NCI-H2081 treated with DMSO at 0.1 percent for 48 hours (cell line): ENCODE measurements at places on chromosomes 1 and 21.

DNA sequence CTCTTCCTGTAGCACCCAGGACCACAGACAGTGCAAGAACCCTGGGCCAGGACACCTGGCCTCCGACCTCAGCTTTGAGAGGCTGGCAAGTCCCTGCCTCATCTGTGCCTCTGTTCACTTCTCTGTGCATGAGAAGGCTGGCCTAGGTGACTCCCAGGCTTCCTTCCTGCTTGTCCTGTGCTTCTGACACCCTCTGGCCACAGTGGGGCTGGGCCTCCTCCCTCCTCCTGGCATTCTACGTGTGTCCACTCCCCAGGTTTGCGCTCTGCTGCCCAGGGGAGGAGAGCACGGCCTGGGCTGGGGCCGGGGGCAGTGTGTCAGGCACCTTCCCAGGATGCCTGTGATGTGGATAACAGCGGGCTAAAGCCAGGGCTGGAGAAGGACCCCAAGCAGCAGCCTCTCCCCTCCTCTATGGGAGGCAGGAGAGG lies 30.3 kb upstream of the PKP1 start:
- no peak for DNase-seq

DNA sequence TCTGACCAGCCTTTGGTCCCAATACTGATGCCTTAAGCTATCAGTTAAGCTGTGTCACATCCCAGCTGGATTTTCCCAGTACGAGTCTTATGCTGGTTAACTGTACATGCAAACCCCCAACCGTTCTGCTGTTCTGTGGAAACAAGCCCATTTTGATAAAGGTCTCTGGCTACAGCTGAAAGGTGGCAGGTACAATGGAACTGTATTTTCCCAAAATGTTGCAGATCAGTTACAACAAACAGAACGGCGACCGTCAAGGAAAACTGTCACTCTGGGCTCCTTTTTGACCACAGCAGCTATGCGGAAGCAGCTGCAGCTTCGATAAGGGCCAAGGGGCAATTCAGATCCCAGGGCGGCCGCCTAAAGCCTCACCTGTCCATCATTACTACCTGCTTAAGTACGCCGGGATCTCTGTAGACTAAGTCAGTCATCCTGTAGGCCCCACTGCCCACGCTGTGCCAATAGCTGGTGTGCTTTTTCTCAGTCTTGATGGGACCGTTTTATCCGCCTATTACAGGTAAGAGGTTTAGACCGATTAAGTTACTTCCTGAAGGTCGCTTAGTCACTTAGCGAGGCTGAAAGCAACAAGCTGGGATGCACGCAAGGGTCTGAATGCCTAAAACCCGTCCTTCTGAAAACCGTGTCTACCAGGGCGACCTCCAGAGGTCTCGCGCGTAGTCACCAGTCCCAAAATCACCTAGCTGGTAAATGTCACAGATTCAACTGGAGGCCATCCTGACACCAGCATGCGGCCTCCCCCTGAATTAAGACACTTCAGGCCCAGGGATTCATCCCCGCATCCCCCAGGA lies 11.1 kb upstream of the RAB42 start:
- no peak for DNase-seq

DNA sequence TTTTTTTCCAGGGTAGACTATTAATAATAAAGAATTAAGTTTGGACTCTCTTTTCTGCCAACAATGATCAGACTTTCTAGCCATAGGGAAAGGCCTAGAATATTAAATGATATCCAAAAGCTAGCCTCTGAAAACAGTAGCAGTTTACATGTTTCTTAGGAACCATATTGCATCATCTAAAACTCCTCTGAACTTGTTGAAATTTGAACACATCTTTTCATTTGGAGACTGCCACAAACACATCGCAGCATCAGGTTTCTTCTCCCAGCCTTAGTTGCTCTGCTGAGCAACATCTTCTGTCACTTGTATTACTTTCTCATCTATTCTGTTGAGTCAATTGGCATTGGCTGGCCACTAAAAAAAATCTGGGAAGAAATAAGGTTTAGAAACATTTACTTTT lies 63.2 kb upstream of the GNG4 start:
- DNase-seq: no peak

DNA sequence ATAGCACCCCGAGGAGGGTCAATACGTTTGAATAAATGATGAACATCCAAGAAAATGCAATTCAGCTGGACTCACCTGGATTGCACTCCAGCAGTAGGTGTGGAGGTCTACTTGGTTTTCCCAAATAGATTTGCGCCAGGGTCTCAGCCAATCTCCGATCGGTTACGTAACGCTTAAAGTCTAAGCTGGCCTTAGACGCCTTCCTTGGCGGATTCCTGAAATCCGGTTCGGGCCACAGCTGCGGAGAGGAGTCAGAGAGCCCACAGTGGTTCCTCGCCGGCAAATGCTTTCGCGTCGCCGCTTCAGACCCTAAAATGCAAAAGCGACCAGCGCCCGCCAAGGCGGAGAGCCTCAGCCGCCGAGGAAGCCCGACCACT lies 322 bp downstream of the TFB2M start:
- DNase-seq: no peak

DNA sequence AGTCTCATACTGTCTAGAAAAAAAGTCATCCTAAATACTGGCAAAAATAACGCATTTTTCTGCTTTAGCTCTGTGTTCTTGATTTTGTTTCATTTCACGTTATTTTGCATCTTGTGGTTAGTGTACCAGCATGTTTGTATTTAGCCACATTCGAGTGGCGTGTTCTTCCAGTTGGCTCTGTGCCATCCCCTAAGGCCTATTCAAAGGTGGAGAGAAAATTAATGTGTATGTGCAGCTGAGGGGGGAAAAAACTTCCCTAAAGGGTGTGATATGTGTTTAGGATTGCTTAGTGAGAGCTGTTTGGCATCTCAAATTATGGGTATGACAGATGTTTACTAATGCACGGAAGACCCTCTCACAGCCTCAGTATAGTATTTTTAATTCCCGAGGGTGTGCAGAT lies 12.1 kb downstream of the DNAJC16 start:
- DNase-seq: no peak

- no peak for DNase-seq
Observed at GRCh38 chr1:67827688-67828087, 5.6 kb downstream of the GNG12 start.

DNA sequence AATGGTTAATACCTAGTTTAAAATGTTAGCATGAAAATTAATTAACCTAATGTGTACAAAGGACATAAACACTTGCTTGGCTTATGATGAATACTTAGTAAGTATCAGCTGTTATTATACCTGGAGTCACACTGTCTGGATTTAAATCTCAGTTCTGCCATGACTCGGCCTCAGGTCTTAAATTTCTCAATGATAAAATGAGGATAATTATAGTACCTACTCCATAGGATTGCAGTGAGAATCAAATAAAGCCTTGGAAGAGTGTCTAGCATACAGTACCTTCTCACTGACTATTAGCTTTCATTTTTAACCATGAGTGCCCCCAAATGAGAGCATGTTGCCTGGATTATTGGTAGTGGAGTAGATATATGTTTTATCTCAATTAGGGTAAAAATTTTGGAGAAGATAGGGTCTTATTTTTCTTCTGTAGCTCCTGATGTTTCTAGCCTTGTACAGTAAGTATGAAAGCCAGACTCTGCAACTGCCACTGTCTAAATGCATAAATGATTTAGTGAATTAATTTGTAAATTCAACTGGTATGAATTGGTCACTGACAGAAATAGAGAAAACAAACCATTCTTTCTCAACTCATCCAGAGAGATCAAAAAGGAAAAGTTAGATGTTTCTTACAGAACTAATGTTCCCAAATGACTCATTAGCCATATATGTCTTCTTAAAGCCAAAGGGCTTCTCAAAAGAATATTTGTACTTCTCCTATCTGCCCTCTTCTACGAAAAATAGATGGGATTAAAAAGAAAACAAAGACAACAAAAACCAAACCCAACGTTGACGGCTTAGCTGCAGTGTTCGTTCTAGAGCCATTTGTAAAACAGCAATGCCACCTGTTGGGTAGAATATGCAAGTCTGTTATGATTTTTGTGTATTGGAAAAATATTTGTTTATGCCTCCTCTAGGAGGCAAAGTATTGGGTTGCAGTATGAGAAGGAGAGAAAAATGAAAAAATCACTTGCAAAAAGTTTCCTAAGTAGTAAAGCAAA lies 53.8 kb upstream of the MROH9 start:
- no peak for DNase-seq

GRCh38 chr1:2044510-2045319 lies 5.5 kb upstream of the PRKCZ start:
- no peak for DNase-seq

GRCh38 chr1:244445320-244446181 lies 6.2 kb downstream of the ADSS2 start:
- no peak for DNase-seq

- no peak for DNase-seq
Observed at GRCh38 chr1:153431427-153431826, 15.1 kb downstream of the S100A7A start.

- DNase-seq: no peak
Observed at GRCh38 chr1:14877224-14877623, 276.3 kb upstream of the TMEM51 start.

DNA sequence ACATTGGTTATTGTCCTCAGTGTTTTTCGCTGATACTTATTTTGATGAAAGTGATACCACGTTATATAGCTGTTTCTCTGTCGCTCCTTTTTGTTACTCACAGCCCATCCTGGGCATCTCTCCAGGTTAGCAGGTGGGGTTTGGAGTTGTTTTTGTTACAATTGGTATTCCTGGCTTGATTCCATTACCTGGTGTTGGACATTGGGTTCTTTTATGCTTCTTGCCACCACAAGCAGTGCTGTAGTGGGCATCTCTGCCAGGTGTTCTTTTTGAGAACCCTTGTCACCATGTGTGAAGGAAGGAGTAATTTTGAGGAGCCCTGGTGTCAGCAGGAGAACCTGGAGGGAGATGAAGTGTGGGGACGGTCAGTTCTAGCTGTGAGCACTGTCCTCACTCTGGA lies 47.5 kb upstream of the PWP2 start:
- DNase-seq: no peak

DNA sequence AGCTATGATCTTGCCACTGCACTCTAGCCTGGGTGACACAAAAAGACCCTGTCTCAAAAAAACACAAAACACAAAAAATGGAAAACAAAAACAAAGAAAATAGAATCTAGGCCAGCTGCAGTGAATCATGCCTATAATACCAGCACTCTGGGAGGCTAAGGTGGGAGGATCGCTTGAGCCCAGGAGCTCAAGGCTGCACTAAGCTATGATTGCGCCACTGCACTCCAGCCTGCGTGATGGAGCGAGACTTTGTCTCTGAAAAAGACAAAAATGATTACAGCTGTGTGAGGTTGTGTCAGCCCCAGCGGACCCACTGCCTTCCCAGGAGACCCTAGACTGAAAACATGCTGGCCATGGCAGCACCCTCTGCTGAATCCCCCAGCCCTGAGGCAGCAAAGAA lies 80.2 kb upstream of the ZBTB40 start:
- no peak for DNase-seq

DNA sequence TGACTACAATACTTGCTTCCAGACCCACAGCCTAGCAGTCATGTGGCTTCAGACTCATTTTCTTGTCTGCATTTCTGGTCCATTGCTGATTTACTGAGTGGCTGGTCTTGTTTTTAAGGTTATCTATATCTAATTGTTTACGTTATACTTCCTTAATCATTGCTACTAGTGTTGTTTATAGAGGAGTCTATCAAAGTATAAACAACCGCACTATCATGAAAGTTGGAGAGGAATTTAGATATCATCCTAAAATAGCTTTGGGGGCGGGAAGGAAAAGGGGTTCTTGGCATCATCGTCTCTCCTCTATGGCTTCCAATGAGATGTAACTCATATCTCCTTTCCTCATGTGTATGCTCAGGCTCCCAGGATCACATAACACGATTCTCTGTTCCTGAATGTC lies 372.1 kb upstream of the PBX1 start:
- no peak for DNase-seq

- no peak for DNase-seq
Observed at GRCh38 chr21:42364304-42364865, 1.9 kb downstream of the TFF1 start.

DNA sequence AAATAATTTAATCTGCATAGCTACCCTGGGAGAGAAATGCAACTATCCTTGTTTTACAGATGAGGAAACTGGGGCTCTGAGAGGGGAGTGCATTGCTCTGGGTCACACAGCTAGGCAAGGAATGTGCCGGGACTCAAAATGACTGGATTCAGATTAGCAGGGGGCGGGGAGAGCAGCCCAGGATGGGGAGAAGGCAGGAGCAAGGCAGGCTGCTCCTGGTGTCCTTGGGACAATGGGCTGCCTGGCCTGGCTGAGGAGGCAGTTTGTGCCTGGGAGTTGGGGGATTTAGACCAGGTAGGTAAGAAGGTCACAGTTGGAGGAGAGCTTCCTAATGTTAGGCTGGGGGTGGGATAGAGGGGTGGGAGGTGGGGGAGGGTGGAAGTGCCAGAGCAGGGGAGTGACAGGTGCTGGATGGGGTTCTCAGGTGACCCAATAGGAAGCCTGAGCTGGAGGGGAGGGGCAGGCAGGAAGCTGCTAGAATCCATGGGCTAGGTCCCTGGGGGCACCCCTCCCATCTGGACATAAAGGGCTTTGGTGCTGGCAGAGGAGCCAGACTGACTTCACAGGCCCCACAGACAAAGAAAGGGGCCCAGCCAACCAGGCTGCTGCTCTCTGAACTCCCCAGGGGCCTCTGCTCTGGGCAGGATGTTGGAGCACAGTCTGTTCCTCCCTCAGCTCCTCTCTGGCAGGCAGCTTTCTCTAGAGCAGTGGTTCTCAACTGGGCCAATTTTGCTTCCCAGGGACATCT lies 29.0 kb downstream of the TRIM62 start:
- DNase-seq: no peak

- DNase-seq: no peak
Observed at GRCh38 chr1:225823811-225824261, 13.9 kb downstream of the EPHX1 start.

- DNase-seq: no peak
Observed at GRCh38 chr1:159989581-159989980, 35.5 kb upstream of the SLAMF9 start.

DNA sequence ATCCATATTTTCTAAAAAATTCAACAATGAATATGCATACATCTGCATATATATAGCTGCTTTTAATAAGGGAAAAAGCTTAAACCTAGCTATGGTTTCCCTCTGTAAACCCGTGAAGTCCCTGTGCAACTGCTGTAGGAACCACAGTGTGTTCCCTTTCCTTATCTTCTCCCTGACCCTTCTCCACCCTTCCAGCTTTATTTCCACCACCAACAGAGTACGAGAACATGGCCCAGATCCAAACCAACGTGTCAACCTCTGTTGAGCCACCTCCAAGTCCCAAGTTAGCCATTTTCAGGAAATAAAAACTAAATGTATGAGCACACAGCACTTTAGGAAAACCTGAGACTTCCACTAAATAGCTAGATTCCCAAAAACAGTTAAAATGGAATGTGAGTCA lies 20.3 kb downstream of the SUSD4 start:
- DNase-seq: no peak

- DNase-seq: no peak
Observed at GRCh38 chr1:232047473-232047872, 420.9 kb downstream of the DISC1 start.
